Effector memory CD4-positive, alpha-beta T cell (primary cell): ENCODE measurements at places on chromosomes 7 and 10.

GRCh38 chr10:1508096-1508495 lies 229.2 kb downstream of the ADARB2 start:
- no peak overlapping the region for H3K4me3 ChIP-seq
- no peaks in the 10 kb centered on the region for H3K4me1 ChIP-seq
- H3K27ac ChIP-seq = no peak overlapping the region
- no peaks in the 10 kb centered on the region for H3K27me3 ChIP-seq
- no peaks in the 10 kb centered on the region for H3K36me3 ChIP-seq

DNA sequence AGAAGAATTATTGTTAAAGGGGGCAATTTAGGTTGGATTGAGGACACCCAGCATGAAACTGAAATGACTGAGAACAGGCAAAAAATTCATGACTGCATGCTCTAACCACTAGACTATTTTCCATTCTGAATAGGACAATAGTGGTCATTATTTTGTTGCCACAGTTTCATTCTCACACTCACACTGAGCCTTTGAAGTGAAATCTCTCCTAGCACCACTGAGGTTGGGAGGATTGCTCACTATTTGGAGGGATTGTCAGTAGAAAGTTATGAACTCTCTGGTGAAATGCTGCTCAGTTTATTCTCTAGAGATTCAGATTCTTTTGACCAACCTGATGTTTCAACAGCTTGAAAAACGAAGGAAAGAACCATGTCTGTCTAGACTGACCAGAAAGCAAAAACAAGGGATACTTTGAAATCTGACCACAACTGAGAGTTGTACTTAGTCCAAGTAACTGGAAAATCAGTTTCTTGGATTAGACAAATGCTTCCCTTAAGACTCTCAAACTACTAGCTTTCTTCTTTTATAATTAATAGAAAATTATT lies 191.2 kb downstream of the DYNC1I1 start:
- H3K4me3 ChIP-seq = no peak overlapping the region
- no peak for DNase-seq
- H3K27ac ChIP-seq = no peak overlapping the region
- H3K27me3 ChIP-seq = no peaks in the 10 kb centered on the region

- no peaks in the 10 kb centered on the region for H3K4me1 ChIP-seq
- no peak overlapping the region for H3K4me3 ChIP-seq
- H3K36me3 ChIP-seq = no peaks in the 10 kb centered on the region
- H3K27ac ChIP-seq = no peak overlapping the region
Measured at GRCh38 chr10:130378556-130379400, 242.6 kb downstream of the GLRX3 start.

DNA sequence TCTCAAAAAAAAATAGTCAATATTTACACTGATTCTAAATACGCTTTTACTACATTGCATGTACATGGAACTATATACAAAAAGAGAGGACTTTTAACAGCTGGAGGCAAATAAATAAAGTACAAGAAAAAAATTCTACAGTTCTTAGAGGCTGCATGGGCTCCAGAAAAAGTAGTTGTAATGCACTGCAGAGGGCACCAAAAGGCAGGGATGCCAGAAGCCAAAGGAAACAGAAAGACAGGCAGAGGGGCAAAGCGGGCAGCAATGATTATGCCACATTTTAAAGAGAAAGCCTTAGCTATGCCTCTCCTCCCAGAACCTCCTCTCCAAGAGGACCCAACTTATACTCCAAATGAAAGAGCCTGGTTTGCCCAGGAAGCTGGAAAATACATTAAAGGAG lies 11.6 kb upstream of the ADCK2 start:
- H3K27me3 ChIP-seq = no peaks in the 10 kb centered on the region
- H3K4me3 ChIP-seq = no peak overlapping the region
- DNase-seq = no peak

GRCh38 chr7:93547716-93548115 lies 26.8 kb downstream of the CALCR start:
- no peaks in the 10 kb centered on the region for H3K36me3 ChIP-seq
- no peak overlapping the region for H3K27ac ChIP-seq
- no peak for DNase-seq
- H3K4me3 ChIP-seq = no peak overlapping the region
- H3K27me3 ChIP-seq = no peaks in the 10 kb centered on the region

DNA sequence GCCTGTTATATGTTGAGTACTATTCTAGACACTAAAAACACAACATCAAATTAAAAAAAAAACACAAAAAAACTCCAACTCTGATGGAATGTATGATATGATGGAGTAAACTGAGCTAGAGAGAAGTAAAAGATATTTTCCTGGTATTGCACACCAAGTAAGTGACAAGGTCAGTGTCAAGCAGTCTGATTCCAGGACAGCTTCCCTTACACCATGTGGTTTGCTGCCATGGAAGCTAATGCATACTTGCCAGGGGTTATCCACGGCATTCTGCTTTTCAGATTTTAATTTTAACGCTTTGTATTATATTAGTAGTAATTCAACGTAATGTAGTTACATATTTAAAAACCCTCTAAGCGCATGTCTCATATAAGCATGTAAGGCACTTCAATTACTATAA lies 48.4 kb downstream of the CACNA2D1 start:
- no peaks in the 10 kb centered on the region for H3K4me1 ChIP-seq
- DNase-seq = no peak
- no peaks in the 10 kb centered on the region for H3K27me3 ChIP-seq
- H3K36me3 ChIP-seq = no peaks in the 10 kb centered on the region

GRCh38 chr7:124930655-124931597 lies 1.3 kb upstream of the POT1 start:
- no peak for DNase-seq
- H3K27ac ChIP-seq = no peak overlapping the region
- H3K4me3 ChIP-seq = no peak overlapping the region
- H3K27me3 ChIP-seq = no peaks in the 10 kb centered on the region
- peaks cover 4% of the 10 kb centered on the region for H3K4me1 ChIP-seq

- DNase-seq = no peak
- no peaks in the 10 kb centered on the region for H3K27me3 ChIP-seq
- H3K4me1 ChIP-seq = no peaks in the 10 kb centered on the region
- H3K27ac ChIP-seq = no peak overlapping the region
- H3K4me3 ChIP-seq = no peak overlapping the region
- H3K36me3 ChIP-seq = no peaks in the 10 kb centered on the region
Measured at GRCh38 chr10:54139819-54140428, 661.1 kb downstream of the PCDH15 start.

DNA sequence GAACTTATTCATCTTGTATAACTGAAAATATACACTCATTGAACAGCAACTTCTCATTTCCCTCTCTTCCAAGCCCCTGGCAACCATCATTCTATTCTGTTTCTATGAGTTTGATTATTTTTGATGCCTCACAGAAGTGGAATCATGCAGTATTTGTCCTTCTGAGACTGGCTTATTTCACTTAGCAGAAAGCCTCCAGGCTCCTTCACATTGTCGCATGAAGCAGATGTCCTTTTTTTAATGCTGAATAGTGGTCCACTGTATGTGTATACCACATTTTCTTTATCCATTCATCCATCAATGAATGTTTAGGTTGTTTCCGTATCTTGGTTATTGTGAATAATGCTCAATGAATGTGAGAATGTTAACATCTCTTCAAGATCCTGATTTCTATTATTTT lies 238.2 kb upstream of the KLF14 start:
- H3K27me3 ChIP-seq = no peaks in the 10 kb centered on the region
- H3K27ac ChIP-seq = no peak overlapping the region
- no peak for DNase-seq
- H3K4me1 ChIP-seq = peaks cover 32% of the 10 kb centered on the region
- H3K36me3 ChIP-seq = peaks cover 20% of the 10 kb centered on the region
- no peak overlapping the region for H3K4me3 ChIP-seq

- H3K4me3 ChIP-seq = no peak overlapping the region
- H3K36me3 ChIP-seq = no peaks in the 10 kb centered on the region
- H3K27me3 ChIP-seq = no peaks in the 10 kb centered on the region
- H3K4me1 ChIP-seq = no peaks in the 10 kb centered on the region
Measured at GRCh38 chr10:121804460-121804859, 123.4 kb downstream of the ATE1 start.

DNA sequence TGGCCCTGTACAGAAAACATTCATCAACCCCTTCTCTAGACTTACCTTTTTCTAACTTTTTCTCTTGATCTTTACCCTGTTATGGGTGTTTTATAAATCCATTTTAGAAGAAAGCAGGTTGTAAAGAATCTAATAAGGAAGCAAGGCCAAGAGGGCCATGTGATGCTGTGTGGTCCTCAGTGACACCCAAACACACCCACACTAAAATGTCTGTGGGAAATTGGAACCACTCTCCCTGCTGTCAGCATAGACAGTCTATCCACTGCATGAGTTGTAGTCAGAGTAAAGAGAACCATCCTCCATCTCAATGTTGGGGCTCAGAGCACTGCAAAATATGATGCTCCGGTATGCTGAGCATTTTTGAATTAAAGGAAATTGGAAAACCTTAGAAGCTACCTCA lies 235.5 kb downstream of the SKIDA1 start:
- no peak for DNase-seq
- no peaks in the 10 kb centered on the region for H3K27me3 ChIP-seq
- no peaks in the 10 kb centered on the region for H3K36me3 ChIP-seq
- H3K27ac ChIP-seq = no peak overlapping the region

- no peak overlapping the region for H3K4me3 ChIP-seq
- no peaks in the 10 kb centered on the region for H3K36me3 ChIP-seq
- no peak for DNase-seq
- no peaks in the 10 kb centered on the region for H3K27me3 ChIP-seq
- H3K4me1 ChIP-seq = no peaks in the 10 kb centered on the region
Measured at GRCh38 chr10:98664329-98665042, 217.8 kb upstream of the HPS1 start.

DNA sequence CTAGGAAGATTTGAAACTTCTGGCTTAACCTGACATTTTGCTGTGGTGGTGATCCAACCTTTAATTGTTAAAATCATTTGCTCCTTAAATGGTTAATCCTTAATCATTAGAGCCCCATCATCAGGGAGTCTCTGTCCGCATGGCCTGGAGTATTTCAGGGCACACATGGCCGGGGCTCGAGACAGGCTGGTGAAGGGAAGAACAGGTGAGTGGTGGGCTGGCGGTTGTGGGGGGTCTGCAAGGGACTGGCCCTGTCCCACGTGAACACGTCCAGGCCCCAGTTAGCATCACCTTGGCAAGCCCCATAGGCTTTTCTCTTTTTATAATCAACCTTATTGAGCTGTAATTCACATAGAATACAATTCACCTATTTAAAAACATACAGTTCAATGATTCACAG lies 109.5 kb downstream of the DNAJB6 start:
- DNase-seq = no peak
- H3K36me3 ChIP-seq = no peaks in the 10 kb centered on the region
- H3K27ac ChIP-seq = no peak overlapping the region
- no peak overlapping the region for H3K4me3 ChIP-seq
- no peaks in the 10 kb centered on the region for H3K27me3 ChIP-seq

DNA sequence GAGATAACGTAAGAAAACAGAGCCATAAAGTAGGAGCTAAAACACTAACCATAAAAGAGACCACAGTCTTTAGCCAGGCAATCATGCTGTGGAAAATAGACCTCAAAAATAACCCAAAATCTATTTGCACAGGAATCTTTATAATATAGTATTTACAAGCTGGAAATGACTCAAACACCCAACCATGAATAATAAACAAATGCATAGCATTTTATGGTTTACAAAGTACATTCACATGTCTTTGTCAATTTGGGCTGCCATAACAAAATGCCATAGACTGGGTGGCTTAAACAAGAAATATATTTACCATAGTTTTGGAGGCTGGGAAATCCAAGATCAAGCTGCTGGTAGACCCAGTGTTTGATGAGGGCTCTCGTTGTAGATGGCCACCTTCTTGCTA lies 65.5 kb upstream of the GRB10 start:
- no peaks in the 10 kb centered on the region for H3K4me1 ChIP-seq
- no peaks in the 10 kb centered on the region for H3K27me3 ChIP-seq
- no peak overlapping the region for H3K27ac ChIP-seq
- no peak overlapping the region for H3K4me3 ChIP-seq
- no peak for DNase-seq

- no peak overlapping the region for H3K27ac ChIP-seq
- DNase-seq = no peak
- H3K36me3 ChIP-seq = peaks cover 28% of the 10 kb centered on the region
- no peaks in the 10 kb centered on the region for H3K4me1 ChIP-seq
- H3K4me3 ChIP-seq = no peak overlapping the region
Measured at GRCh38 chr10:109892931-109893330, 30.4 kb downstream of the XPNPEP1 start.

DNA sequence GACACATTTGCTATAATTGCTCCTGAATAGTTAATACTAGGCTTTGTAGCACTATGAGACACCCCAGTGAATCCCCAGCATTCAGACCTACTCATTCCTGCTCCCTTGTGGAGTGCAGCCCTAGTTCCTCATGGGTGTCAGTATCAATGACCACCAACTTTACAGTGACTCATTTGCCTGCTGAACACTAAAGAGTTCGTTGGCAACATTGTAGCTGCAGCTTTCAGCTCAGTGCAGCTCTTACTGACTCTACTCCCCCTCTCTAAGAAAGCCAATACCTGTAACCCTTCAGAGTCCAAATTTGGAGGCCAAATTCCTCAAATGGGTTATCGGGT lies 127.1 kb upstream of the MTPN start:
- no peak overlapping the region for H3K4me3 ChIP-seq
- DNase-seq = no peak
- H3K27me3 ChIP-seq = no peaks in the 10 kb centered on the region
- no peak overlapping the region for H3K27ac ChIP-seq
- no peaks in the 10 kb centered on the region for H3K4me1 ChIP-seq

GRCh38 chr7:28151965-28152364 lies 28.6 kb downstream of the JAZF1 start:
- H3K27me3 ChIP-seq = no peaks in the 10 kb centered on the region
- DNase-seq = no peak
- H3K4me1 ChIP-seq = peaks cover 11% of the 10 kb centered on the region
- no peaks in the 10 kb centered on the region for H3K36me3 ChIP-seq
- H3K4me3 ChIP-seq = no peak overlapping the region

DNA sequence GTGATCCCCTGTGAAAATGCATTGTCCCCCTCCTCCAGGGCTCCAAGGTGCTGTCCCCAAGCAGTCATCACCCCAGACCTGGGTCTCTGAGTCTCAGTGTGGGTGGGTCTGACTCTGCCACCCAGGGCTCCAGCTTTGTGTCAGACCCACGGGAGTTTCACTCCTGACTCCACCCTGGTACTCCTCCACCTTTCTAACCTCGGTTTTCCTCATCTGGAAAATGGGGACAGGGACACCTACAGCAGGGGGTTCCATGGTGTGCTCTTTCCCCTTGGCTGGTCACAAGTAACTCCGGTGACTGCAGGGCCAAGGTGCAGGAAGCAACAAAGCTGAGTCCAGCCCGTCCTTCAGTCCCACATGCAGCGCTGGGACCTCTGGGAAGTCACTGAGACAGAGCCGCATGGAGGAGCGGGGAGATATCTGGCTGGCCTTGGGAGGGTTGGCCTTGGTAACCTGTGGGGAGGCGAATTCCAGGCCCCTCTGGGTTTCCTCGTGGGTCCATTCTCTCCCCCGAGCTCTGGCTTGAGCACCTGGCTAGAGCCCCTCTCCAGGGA lies 41.8 kb upstream of the RABGEF1 start:
- no peaks in the 10 kb centered on the region for H3K4me1 ChIP-seq
- H3K4me3 ChIP-seq = no peak overlapping the region
- DNase-seq = no peak
- no peaks in the 10 kb centered on the region for H3K27me3 ChIP-seq
- no peaks in the 10 kb centered on the region for H3K36me3 ChIP-seq

- H3K4me3 ChIP-seq = no peak overlapping the region
- H3K27me3 ChIP-seq = no peaks in the 10 kb centered on the region
- H3K4me1 ChIP-seq = peaks cover 5% of the 10 kb centered on the region
- no peaks in the 10 kb centered on the region for H3K36me3 ChIP-seq
- no peak for DNase-seq
Measured at GRCh38 chr10:26781797-26782196, 79.0 kb downstream of the ABI1 start.
